WTC11 (cell line): ENCODE measurements at places on chromosomes 1 and 21. TPM values are rescaled to one million over a fixed set of nuclear protein-coding genes. Genes with fewer than 3 reads are reported as not detected.

DNA sequence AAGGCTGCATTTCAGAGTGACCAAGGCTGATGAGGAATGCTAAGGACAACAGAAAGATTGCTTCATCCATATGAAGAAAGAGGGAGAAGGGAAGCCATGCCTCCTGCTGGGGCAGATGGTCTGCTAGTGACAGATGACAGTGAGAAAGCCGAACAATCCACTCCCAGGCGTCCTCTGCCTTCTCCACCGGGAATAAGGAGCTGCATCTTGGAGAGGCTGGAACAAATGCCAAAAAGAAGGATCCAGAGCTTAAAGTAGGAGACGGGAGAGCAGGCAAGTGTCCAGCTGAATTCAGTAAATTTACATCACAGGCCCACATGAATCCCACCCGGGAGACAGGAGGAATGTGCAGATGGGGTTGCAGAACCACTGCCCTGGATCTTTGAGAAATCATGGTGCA is 33.4 kb downstream of the DDX20 start:
- DNase-seq = no peak

GRCh38 chr1:59316497-59317128 is 19.7 kb downstream of the FGGY start:
- no peak for DNase-seq

Gene ATP5PO
- 264 to 296 TPM (median 293 TPM) in 3 replicates for total RNA-seq

Gene FCER1G
- total RNA-seq = 0.48 to 1.0 TPM (median 0.85 TPM) in 3 replicates

DNA sequence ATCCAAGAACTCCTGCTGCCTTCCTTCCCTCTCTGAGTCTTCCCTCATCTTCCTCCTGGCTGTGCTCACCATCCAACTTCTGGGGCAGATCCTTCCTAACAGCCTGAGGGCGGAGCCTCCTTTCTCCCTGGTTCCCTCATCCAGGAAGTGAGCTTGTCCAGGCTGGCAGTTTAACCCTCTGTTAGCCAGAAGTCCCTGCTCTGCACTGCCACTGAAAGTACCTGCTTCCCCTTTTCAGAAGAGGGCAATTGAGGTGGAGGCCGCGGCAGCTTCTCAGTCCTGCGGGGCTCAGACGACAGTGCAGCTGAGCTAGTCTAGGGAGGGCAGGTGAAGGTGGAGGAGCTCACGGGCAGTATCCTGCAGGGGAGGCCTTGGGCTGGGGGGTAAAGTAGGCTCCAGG is 149.1 kb downstream of the FCRL5 start:
- peak; percentile 21 for DNase-seq

DNA sequence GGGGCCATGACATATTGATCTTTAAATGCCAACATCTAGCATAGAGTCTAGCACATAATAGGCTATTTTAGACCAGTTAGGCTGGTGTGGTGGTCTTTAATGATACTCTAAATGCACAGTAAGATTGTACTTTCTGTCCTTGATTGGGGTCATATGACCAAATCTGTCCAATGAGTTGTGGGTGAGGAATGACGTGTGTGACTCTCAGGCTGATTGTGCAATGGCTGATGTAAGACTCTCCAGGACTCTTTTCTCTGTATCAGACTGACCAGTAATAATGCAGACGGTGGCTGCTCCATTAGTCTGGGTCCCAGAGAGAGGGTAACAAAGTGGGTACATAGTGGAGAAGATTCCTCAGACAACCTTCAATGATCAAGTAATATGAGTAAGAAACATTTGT is 541.6 kb upstream of the CAMK1G start:
- no peak for DNase-seq

- DNase-seq = no peak
Measured at GRCh38 chr1:214662223-214662785, 59.3 kb downstream of the CENPF start.

Gene EDARADD
- total RNA-seq = 4.5 to 5.0 TPM (median 4.6 TPM) in 3 replicates

GRCh38 chr1:6652986-6653385 is 28.3 kb downstream of the THAP3 start:
- no peak for DNase-seq

- DNase-seq = no peak
Measured at GRCh38 chr21:19076031-19076430, 672.4 kb upstream of the TMPRSS15 start.

- DNase-seq = no peak
Measured at GRCh38 chr1:43048601-43049011, 89.9 kb upstream of the SLC2A1 start.

DNA sequence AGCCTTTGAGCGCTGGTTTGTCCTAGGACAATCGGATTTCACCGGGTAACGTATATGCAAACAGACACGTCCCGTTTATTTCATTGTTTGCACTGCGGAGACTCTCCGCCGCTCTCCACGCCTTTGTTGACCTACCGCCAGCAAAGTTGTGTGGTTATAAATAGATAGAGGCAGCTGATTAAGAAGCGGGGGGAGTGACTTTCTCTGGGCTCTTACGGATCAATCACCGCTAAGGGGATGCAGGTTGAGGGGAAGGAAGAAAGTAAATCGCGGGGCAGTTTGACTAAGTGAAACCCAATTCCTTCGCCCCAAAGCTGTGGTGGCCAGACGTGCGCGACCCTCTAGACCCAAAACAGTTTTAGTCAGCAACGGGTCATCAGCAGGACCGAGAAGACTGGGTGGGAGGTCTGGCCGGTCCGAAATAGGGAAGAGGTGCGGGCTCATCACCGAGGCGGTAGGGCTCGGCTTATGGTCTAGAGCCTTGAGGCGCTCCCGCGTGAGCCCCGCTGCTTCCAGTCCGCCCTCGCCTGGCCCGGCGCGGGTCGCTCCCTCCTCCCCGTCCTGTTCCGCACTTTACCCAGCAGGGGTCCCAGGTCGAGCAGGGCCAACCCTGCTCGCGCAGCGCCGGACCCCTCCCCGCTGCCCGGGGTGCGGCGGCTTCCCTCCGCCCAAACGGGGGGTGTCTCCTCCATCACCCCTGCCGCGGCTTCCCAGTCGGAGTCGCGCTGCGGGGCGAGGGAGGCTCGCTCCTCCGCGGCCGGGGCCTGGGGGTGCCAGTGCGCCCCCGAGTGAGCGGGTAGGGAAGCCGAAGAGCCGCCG is 120.8 kb upstream of the RRP15 start:
- DNase-seq = peak; percentile 88

DNA sequence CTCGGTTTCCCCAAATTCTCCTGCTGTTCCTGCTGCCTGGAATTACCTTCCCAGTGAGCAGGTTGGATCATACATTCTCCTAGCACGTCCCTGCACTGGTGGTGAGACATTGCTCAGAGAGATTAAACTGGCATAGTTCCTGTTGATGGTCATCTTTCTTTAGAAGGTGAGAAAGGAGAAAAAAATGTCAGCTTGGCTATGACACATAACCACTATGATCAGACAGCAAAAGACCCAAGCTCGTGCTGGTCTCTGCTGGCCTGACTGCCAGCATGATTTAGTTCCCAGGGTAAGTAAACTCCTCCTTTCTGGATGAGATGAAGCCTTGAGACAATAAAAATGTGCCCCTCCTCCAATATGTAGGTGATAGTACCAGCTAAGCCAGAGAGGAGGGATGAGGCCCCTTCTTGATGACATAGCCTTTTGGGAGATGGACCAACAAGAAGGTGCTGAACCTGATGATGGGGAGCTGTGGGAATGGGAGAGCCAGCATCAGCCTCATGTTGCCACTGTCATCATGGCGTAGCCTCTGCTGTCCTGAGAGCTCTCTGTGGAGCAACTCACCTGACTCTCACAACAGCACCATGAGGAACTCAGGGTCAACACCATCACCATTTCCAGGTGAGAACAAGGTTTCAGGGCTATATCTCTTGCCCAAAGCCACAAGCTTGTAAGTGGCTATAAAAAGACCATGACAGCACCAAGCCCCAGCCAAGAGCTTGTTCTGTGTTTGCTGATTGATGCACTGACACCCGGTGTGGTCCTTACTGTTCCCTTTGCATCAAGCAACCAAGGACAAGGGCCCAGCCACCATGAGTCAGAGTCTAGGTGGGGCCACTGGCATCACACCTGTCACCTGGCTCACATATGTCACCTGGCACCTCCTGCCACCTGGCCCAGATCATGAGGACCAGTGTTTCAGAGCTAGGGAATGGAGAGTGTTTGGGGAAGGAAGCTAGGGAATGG is 200.0 kb downstream of the MATN1 start:
- DNase-seq = no peak

- no peak for DNase-seq
Measured at GRCh38 chr1:177629526-177629925, 340.3 kb downstream of the SEC16B start.

DNA sequence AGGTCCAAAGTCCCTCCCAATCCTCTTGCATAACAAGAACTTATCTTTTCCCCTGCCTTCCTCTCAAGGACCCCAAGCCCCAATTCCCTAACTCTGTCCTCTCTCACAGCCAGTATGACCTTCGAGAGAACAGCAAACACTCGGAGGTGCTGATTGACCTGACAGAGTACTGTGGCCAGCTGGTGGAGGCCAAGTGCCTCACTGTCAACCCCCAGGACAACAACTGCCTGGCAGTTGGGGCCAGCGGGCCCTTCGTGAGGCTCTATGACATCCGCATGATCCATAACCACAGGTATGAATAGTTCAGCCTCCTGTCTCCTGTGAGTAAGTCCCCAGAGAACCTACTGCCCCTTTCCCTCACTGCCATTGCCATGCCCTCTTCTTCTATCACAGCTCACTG is 29.9 kb upstream of the TMEM222 start:
- no peak for DNase-seq

- DNase-seq = no peak
Measured at GRCh38 chr1:38063616-38064015, 17.0 kb upstream of the POU3F1 start.

DNA sequence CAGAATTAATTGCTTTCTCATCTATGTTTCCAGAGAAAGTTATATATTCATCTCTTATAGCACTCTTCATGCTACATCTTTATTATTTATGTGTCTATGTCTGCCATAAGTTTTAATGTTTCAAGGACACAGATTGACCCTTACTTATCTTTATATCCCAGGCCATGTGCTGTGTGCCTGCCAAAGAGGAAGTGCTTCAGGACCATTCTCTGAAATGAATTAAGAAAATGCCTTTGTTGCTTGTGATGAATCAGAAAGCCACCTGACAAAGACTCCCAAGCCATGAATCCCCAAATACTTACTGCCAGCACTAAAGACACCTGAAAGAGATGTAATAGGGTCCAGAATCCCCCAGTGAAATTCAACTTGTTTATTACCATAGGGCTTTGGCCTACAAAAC is 342.1 kb upstream of the C1orf87 start:
- DNase-seq = no peak

GRCh38 chr1:89757532-89757931 is 63.3 kb upstream of the LRRC8D start:
- no peak for DNase-seq

DNA sequence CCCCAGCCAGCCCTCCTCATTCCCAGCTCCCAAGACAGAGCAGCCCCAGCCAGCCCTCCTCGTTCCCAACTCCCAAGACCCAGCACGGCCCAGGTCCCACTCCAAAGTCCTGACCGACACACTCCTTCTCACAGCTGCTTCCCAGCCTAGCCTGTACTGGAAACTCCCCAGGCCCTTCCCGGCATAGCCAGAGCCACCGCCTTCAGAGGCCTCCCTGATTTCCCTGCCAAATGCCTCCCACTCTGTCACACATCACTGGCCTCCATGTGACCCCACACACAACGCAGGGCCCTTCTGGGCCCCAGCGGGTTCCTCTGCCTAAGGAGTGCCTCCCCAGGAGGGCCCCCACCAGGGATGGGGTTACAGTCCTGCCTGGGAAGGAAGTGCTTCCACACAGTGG is 2.8 kb downstream of the UBE2J2 start:
- no peak for DNase-seq

GRCh38 chr1:198970916-198971315 is 332.1 kb downstream of the PTPRC start:
- DNase-seq = no peak

Gene CFAP57
- total RNA-seq = 0.27 to 0.78 TPM (median 0.42 TPM) in 3 replicates

DNA sequence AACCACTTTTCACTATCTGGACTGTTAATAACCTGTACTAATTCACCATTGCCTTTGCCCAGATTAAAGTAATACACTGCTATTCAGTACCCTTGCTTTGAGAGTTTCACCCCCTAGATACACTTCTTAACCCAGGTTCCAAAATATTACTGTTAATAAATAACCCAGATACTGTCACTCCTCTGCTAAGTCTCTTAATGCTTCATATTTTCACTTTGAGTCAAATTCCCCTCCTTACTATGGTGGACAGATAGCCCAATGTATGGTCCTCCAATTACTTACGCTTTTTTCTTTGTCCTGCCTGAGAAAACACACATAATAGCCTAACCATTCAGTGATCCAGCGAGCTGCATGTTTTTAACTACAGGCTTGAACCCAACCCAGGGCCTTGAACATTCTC is 152.5 kb downstream of the NEGR1 start:
- DNase-seq = no peak

Gene COL9A2
- 4.2 to 5.5 TPM (median 4.7 TPM) in 3 replicates for total RNA-seq

DNA sequence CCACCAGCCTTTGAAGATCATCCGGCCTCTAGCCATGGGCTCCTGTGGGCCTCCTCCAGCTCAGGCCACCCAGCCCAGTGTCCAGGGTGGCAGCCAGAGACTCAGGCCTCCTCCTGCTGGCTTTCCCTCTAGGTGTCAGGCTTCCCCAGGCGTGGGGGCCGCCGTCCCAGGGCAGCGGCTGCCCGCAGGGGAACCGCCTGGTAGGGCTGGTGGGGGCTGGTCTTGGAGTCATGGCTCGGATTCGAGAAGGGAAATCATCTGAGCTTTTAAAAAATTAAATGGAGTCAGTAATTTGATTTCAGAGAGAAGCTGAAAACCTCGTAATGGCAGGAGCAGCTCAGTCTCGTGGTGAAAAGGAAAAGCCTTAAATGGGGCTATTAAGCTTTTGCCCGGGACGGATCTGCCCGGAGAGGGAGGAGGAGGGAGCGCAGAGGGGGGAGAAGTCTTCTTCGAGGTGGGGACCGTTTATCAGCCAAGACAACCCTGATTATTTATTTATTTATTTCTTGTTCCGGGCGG is 66.4 kb upstream of the TARDBP start:
- DNase-seq = no peak

GRCh38 chr1:155080312-155081228 is 1.9 kb downstream of the EFNA3 start:
- peak; percentile 92 for DNase-seq

DNA sequence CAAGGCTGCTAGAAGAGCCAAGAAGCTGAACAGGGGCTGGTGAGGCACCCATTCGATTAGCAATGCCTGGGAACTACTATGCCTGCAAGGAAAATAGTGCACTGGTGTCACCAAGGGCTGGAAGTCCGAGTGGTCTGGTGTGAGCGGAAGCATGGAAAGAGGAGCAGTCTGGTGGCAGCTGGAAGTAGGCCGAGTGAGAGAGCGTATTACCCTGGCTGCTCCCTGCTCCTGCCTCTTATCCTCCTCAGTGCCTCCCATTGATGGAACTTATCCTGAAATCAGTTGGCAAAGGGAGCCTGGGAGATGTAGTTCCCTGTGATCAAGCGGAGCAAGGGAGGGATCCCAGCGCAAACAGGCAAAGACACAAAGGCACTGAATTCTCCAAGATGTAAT is 9.6 kb downstream of the SMAP2 start:
- DNase-seq = peak; percentile 17

GRCh38 chr1:10549904-10550664 is 75.3 kb downstream of the PEX14 start:
- DNase-seq = no peak
